ENCODE measurements at places on chromosomes 7 and 10. TPM values are rescaled to one million over a fixed set of nuclear protein-coding genes. Genes with fewer than 3 reads are reported as not detected.

DNA sequence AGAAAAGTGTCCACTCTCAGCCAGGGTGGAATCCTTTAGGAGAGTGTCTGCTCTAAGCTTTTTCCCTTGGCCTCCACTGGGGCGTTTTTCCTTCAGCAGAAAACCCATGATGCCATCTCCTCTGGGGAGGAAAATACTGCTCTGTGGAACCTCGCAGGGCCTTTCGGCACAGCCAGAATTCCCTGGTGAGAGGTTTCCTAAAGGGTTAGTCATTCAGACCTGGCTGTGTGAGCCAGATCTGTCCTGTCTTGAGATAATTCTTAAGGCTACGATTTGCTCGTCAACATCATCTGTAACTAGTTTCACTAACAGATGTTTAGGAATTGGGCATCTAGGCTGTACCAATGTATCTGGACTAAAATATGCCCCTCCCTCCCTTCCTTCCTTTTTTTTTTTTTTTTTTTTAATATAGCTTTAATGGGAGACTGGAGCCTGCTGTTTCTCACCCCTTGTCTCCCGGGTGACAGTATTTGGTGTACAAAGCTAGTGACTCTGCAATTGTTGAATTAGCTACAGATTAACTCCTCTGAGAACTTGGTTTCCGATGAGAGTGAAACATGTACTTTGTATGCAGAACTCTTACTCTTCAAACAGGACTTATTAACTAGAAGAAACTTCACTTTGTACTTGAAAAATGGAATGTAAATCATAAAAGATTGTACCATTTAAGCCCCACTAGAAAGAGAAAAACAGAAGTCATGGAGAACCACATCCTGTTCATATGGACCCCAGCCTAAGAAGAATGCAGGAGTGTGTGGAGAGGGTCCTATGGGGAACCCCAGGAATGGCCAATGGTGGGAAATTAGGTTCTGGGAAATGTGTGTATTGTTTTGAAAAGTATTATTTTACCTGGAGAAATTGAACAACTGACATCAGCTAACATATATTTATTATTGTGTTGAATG lies 230.9 kb downstream of the CAMK1D start:
- DNase-seq = peak; percentile 13

- DNase-seq = peak; percentile 42
Observed at GRCh38 chr7:37901236-37901827, 15.3 kb downstream of the SFRP4 start.

DNA sequence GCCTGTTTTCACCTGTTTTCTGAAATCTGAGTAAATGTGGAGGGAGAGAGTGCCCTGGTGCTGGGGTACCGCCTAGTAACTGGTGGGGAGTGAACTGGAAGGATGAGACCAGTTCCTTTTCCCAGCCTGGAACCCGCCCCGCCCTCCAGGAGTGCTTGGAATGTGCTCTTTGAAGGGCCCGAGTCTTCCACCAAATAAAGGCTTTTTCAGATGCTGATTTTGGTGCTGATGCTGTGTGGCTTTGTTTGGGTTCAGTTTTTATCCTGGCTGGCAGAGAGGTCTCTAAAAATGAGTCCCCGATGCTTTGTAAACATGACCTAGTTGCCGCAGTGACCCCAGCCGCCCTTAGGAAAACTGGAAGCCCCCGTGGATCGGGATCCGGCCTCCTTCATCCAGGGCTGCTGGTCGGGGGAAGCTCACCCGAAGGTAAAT lies 25.9 kb downstream of the FOXK1 start:
- DNase-seq = no peak

DNA sequence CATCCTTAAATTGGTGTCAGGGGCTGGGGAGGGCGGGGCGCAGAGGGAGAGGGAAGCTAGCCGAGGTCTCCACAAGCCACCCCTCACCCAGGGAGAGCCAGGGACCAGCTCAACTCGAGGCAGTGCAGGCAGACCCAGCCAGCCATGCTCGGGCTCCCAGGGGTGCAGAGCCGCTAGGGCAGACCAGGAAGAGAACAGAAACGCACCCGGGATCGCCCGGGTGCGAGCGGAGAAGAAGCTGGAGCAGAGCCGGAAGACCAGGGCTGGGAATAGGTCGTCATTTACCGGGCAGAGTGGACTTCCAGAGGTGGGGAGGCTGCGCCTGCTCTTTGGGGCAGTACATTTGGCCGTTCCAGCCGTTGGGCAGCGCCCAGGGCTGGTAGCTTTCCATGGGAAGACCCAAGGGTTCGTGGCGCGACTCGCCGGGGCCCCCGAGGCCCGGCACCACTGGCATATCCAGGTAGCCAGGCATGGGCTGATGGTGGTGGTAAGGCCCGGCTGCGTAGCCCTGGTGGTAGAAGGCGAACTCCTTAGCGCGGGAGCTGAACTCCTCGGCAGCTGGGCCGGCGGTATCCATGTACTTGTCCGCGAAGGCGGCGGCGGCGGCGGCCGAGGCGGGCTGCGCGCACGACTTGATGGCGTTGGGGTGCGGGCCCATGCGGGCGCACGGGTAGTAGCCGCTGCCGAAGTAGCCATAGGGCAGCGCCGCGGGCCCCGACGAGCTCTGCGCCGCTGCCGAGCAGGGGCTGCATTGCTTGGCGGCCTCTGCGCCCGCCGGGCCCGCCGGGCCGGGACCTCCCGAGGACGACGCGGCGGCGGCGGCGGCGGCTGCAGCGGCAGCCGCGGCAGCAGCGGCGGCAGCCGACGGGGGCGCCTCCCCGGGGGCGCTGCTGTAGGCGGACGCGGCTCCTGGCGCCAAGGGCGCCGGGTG lies 755 bp downstream of the HOXA13 start:
- DNase-seq = no peak

GRCh38 chr10:131474416-131474815 lies 162.9 kb upstream of the TCERG1L start:
- DNase-seq = no peak

GRCh38 chr7:154628556-154628955 lies 374.4 kb downstream of the PAXIP1 start:
- DNase-seq = no peak

DNA sequence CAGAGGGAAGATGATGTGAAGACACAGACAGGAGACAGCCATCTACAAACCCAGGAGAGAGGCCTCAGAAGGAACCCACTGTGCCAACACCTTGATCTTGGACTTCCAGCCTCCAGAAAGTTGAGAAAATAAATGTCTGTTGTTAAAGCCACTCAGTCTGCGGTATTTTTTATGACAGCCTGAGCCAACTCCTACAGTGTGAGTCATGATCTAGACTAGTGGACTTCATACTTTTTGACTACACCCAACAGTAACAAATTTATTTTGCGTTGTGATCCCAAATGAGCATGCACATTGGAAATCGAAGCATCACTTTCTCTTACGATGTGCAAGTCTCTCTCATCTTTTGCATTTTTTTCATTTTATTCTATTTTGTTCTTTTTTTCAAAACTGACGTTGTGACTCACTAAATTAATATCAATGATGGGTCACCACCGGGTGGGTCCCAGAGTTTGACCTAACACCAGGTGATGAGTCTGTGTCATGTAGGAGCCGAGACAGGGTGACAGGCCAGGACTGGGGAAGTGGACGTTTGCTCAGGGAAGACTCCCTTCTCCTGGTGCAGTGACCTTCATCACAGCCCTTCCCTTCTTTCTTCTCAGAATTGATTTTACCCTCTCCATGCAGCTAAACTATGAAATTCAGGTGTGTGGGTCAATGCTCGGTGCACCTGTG lies 28.9 kb downstream of the PHYH start:
- DNase-seq = no peak

GRCh38 chr7:158956805-158957509 lies 100.6 kb downstream of the DYNC2I1 start:
- no peak for DNase-seq

DNA sequence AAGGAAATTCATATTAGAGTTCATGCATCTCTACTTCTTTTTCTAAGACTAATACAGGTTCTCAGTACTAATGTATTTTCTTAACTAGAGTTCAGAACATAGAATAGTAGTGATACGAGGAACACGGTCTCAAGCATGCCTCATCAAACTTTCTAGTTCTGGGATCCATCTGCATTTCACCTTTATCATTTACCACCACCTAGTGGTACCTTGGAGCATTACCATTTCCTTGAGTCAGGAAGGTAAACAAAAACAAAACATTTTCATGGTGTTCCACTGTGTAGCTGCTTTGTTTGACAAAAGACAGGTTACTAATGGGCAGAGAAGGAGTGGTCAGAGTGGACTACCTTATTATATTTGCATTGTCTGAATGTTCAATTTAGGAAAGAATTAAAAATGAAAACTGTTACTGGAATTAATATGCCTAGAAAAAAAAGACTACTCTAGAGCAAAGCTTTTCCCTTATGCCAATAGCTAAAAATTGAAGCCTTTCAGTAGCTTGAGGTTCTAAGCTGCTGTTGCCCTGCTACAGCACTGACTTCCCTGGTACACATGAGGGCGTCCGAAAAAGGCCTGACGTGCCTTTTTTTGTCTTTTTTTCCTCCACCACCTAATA lies 44.5 kb downstream of the STARD3NL start:
- peak; percentile 41 for DNase-seq

GRCh38 chr7:5667391-5667790 lies 114.1 kb downstream of the RNF216 start:
- DNase-seq = no peak

DNA sequence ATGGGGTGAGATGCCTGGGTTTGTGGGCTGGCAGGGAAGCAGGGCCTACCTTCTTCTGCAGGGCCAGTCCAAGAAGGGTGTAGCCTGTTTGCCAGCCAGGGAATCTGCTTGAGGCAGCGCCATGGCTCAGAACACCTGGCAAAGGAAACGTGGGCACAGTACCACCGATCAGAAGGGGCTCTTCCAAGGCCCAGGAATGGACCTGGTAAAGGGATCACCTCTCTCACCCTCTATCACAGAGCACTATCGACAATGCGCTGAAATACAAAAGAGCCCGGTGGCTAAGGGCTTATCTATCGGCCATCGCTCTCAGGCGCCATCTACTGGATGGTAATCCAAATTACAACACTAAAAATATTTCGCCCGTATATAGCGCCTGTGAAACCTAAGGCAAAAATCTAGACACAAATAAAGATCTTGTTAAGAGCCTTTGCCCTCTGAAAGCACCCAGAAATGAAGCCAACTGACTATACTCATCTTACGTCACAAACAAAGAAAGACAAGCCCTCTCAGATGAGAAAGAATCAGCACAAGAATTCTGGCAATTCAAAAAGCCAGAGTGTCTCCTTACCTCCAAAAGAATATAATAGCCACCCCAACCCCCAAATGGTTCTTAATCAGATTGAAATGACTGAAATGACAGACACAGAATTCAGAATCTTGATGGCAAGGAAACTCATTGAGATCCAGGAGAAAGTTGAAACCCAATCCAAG lies 217.8 kb upstream of the HPS1 start:
- no peak for DNase-seq

- peak; percentile 32 for DNase-seq
Observed at GRCh38 chr10:106978756-106979155, 185.8 kb downstream of the SORCS1 start.

GRCh38 chr7:120931243-120931642 lies 19.3 kb upstream of the ING3 start:
- no peak for DNase-seq

- DNase-seq = no peak
Observed at GRCh38 chr10:127854769-127855590, 37.8 kb downstream of the CLRN3 start.

DNA sequence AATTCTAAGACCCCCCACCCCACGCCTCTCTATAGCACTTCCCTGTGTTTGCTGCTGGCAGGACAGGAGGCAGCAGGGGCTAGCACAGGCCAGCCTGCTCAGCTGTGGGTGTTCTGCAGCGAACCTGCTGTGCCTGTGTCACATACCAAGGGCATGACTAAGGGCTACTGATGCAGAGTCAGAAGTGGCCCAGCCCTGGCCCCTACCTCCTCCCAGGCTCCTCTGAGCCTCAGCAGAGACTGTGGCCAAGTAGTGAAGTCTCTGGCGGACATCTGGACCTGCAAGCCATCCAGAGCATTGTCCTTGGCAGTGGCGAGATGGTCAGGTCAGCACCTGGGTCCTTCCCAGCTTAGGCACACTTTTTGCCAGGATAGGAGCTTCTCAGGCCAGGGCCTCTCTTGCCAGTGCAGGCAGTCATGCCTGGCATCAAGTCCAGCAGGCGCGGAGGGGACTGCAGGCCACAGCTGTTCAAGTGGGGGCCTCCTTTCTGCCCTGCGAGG lies 116.3 kb upstream of the RET start:
- DNase-seq = no peak

GRCh38 chr7:38211940-38212339 lies 33.9 kb downstream of the STARD3NL start:
- no peak for DNase-seq

DNA sequence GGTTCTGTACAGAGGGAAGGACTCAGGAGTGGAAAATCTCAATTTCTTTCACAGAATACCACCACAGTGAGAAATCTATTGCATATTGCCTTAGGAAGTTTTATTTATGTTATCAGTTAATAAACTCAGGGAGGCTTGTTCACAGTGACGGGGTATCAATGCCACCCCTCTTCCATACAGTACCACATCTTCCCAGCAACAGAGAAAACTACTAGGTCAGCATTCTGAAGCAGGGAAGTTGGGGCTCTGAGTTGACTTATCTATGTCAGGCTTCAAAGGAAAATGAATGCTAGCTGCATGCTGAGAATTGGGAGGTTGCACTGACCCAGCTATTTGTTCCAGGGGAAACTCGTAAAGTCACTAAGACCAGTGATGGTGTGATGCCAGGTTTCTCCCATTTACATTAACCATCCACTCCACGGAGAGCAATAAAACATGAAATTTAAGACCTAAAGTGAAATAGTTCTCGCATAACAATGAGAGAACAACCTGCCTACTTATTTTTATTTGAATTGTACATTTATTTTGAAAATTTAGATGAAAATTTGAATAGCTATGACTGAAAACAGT lies 266.7 kb downstream of the RNLS start:
- DNase-seq = no peak

GRCh38 chr10:47022311-47023131 lies 111.3 kb downstream of the PTPN20 start:
- peak; percentile 57 for DNase-seq

- DNase-seq = no peak
Observed at GRCh38 chr10:3850999-3851937, 66.3 kb upstream of the KLF6 start.

DNA sequence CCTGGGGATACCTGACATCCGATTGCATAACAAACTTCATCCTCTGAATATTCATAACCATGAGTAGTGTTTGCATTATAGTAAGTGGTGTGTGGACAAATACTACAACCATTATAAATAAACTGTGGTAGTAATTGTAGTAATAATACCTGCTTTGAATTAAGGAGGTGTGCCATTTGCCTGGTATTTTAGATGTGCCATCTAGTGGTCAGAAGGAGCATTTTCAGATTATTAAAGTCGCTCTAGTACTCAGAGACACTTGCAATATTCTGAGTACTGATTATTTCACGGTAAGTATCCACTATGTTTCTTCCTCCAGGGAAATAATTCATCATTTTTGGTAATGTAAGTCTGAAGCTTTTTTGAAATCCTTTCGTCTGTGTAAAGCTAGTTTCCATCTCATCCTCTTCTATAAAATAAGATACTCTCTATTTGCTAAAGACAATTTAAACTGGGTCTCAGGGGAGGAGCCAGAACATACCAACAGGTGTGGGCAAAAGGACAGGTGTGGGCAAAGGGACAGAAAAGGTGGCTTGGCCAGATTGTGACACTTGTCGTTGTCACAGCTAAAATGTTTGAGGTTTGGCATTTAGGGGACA lies 115.3 kb upstream of the WDR11 start:
- DNase-seq = no peak

SPAM1 gene
- polyA plus RNA-seq = 0.21 TPM

IFRD1 gene
- 47.0 TPM for polyA plus RNA-seq

HTR5A gene
- polyA plus RNA-seq = not detected

SNX10 gene
- 16.1 TPM for polyA plus RNA-seq

CALHM3 gene
- not detected for polyA plus RNA-seq

PFKFB3 gene
- 19.8 TPM for polyA plus RNA-seq

FANK1 gene
- polyA plus RNA-seq = 9.2 TPM

SFRP5 gene
- 3.5 TPM for polyA plus RNA-seq

SYT15 gene
- polyA plus RNA-seq = 26.5 TPM

Data from right lung (tissue), 10 donors.